ENCODE measurements at places on chromosomes 6 and 20.
A peak's percentile ranks its signal among the peaks of the same experiment; 100 is the strongest.

DNA sequence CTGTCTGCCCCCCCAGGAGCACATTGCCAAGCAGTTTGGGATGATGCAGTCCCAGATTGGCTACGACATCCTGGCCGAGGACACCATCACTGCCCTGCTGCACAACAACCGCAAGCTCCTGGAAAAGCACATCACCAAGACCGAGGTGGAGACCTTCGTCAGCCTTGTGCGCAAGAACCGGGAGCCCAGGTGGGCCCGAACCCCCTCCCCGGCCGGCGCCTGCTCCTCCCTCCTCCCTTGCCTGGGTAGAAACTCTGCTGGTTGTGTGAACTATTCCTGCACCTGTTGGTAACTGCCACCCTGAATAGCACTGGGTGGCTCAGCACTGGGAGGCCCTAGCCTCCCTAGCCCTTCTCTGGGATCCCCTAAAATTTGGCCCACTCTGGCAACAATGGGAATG lies 43.7 kb downstream of the UQCC2 start:
- DNase-seq = no peak

GRCh38 chr20:37981568-37981967 lies 51.7 kb downstream of the TTI1 start:
- no peak for DNase-seq

DNA sequence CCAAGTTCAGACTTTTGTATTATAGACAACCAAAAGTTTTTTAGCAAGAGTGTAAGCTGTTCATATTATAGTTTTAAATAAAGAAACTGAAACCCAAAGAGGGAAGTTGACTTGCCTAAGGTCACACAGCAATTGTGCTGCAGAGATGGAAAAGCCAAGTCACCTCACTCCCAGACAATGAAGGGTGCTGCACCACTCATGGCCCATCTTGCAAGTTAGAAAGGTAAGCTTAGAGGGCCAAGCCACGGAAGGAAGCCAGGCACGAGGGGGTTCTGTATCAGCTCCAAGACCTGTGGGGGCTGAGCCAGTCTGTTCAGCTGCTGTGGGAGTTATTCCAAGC lies 860 bp downstream of the DEFB124 start:
- no peak for DNase-seq

- DNase-seq = no peak
Observed at GRCh38 chr20:62368976-62369814, 2.1 kb upstream of the LAMA5 start.

DNA sequence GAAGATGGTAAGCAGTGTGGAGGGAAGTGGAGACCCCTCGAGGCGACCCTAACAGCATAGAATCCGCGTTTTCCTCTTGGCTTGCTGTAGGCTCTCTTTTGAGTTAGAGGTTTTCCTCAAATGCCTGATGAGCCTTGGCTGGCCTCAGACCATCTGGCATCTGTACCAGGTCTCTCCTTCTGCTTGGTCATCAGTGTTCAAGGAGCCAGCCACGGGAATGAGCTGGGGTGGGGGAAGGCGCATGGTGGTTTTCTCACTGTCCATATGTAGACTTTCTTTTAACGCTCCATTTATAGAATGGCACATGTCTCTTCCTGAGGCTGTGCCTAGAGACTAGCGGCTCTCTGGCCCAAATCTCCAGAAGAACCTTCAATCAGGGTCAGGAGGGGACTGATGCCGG lies 8.1 kb upstream of the GUCA1A start:
- no peak for DNase-seq

GRCh38 chr20:15012566-15012965 lies 675.2 kb upstream of the FLRT3 start:
- no peak for DNase-seq

GRCh38 chr6:169106176-169106575 lies 147.5 kb downstream of the THBS2 start:
- DNase-seq = no peak

DNA sequence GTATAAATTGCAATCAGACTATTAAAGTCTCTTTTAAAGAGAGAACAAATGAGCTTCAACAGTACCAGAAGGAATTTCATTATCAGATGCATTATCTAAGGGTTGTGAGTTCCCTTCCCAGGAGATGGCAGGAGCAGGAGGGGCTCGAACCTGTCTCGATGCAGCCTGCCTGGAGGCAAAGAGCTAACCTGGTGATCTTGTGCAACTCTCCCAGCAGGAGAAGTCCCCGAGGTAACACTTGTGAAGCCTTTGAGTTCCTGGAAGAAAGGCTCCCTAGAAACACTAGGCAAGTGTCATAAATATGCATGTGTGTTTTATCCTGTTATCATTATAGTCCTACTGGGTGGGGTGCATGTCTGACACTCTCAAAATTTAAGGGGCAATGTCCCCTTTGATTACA lies 232.2 kb upstream of the ARID1B start:
- no peak for DNase-seq

GRCh38 chr6:82017773-82018172 lies 229.8 kb downstream of the IBTK start:
- DNase-seq = no peak

DNA sequence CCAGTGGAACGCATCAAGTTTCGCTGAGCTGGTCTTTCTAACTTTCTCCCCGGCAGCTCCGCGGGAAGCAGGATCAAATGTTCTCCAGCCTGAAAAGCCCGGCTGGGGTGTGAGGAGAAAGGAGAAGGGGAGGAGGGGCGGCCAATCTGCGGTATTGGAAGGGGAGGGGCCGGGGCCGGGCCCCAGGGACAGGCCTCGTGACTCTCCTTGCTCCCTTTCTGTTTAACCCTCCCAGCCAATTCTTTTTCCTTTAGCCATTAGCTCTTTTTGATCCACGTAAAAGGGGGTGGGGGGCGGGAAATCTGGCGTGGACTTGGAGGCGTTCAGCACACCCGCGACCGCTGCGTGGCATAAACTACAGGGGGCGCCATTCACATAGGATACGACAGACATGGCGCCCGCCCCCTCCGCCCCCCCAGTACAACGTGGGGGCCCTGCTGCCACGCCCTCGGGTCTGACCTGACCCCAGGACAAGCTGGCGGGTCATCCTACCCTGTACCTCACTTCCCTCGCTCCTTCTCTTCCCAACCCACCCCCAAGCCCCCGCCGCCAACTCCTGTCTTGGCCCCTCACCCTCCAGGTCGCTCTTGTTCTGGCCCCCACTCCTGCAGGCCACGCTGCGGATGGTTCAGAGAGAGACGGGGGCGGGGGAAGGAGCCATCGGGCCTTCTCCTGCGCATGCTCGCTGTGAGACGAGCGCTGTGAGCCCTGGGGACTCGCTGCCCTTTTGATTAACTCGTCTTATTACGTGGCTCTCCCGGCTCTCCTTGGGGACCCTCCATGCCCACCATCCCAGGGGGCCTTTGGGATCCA lies 7.8 kb upstream of the MDGA1 start:
- peak; percentile 80 for DNase-seq

- no peak for DNase-seq
Observed at GRCh38 chr6:6006428-6007365, at the start of gene NRN1. Gene NRN1, minus strand, starts transcription at chr6:6006925. Its CDS starts 176 bp downstream, at chr6:6006749.

GRCh38 chr6:14838133-14838583 lies 407.7 kb upstream of the JARID2 start:
- DNase-seq = no peak

DNA sequence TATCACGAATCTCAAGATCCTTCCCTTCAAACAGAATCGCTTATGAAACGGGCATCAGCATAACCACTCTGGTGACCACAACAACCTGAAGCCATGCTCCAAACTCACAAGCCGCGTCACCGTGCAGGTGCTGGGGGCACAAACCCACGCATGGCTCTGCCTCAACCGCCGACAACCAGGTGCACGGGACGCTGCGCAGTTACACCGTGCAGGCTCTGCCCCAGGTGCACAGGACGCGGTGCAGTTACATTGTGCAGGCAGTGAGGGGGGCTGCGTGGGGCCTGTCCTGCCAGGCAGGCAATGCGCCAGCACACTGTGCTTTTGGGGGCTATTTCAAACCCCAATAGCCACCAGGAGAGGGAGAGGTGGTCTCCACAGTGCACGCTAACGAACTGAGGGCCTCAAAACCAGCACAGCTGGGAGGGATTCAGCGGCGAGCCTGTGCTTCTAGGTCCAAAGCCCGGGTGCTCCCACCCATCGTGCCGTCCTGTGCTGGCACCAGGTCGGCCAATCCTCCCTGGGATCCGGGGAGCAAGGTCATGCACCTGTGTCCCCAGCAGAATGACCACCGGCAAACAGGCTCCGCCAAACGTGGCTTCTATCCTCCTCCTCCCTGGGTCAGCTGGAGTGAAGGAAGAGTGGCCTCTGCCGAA lies 35.8 kb downstream of the ZBTB46 start:
- DNase-seq = no peak

DNA sequence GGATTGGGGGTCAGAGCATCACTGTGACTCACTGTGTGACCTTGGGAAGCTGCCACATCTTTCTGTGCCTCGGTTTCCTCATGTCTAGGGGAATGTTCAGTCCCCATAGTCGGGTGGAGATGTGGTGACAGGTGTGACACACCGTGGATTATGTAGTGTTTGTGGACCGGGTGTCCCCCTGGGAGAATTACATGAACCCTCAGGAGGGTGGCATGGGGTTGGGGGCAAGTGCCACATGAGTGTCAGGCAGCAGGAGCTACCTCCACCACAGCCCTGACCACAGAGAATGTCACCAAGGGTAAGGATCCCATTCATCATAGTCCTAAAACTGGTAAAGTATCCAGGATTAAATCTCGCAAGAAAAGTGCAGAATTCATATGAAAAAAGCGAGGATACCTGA lies 23.2 kb downstream of the SUN5 start:
- DNase-seq = no peak

DNA sequence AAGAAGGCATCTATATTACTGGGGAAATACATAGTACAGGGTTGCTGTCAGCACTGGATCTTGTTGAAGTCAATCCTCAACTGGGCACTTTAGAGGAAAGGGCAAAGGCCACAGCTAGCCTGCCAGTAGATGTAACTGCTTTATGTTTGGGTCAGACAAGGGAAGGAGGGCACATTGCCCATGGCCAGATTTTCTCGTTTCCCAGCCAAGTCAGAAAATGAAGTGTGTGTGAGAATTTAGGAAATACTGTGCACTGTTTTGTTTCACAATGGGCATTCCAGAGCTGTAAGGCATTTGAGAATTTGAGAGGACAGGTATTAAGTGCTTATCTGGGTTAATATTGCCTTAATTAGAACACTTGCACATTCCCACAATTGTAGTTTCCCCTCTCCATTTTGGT lies 183.9 kb upstream of the MCHR2 start:
- DNase-seq = no peak

DNA sequence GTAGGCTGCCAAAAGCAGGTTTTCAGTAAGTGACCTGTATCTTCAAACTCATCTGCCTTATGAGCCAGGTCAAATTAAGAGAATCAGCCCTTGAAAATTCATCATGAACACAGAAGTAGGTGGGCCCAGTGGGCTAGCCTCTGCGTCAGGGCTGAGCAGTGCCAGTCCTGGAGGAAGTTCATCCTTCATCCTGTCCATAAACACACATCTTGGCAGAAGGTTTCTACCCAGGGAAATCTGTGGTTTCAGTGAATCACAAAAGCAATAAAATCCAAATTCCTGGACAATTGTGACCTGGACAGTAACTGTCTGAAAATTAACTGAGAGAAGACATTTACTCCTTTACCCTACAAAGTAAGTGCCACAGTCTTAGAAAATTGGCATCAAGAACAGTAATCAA lies 72.4 kb downstream of the ATG5 start:
- no peak for DNase-seq

DNA sequence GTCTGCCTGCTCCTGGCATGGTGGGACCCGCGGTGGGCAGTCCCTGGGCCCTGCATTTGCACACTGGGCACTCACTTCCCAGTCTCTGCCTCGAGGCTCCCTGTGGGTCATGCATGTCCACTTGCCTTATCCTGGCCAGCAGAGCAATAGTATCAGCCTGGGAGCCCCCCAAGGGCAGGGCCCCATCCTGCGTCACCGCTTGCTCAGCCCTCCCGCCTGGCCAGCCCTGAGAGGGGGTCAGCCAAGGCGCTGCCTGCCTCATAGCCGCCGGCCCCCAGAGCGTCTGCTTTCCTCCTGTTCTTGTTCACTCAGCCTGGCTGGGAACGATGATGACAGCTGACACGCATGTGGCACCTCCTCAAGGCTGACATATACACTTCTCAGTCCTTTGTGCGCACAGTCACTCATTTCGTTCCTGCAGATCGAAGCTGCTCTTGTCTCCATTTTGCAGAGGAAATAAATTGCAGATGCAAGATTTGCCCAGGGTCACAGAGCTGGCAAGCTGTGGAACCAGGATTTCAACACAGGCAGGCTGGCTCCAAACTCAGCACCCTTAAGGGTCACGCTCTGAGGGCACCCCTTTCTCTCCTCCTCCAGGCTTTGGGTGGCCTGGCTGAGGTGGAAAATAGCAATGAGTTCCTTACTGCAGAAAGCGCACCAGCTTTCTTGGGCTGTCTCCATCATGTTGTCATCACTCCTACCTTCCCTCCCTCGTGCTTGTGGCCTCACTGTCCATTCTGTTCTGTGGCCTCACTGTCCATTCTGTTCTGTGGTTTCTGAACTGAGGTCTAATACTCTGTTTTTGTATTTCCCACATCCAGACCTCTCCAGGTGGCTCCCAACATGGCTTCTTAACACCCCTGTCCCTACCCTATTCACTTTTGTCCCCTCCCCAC lies 17.2 kb downstream of the KCNK17 start:
- no peak for DNase-seq
